ENCODE measurements at places on chromosomes 12 and 14. TPM values are rescaled to one million over a fixed set of nuclear protein-coding genes. Genes with fewer than 3 reads are reported as not detected.

TOMM20L gene
- not detected for total RNA-seq

NRIP2 gene
- 1.7 TPM for total RNA-seq

CLEC4D gene
- not detected for total RNA-seq

FCF1 gene
- total RNA-seq, result 20.0 TPM

ZNF384 gene
- 26.8 TPM for total RNA-seq

ETFBKMT gene
- total RNA-seq, result 2.6 TPM

LRRC10 gene
- not detected for total RNA-seq

GRCh38 chr12:65787056-65787865 lies 37.0 kb upstream of the HMGA2 start:
- no peak for DNase-seq

DNA sequence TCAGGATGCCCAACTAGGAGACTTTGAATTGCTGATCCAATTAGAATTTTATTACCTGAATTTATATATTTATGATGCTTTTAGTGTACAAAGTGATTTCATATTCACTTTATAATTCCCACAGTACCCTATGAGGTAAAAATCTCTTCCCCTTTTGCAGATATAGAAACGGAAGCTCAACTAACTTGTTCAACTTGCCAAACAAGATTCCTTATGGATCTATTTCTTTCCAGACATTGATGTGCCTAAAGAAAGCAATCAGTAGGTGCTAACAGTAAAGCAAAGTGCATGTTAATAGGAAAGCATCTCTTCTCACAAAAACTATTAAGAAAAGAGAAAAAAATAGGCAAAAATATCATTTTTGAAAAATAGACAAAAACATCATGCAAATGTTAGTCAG lies 65.9 kb upstream of the PPP1R12A start:
- DNase-seq, result no peak

GRCh38 chr14:41498959-41499358 lies 107.7 kb upstream of the LRFN5 start:
- no peak for DNase-seq

- DNase-seq, result peak; percentile 94
These were observed 3.4 kb upstream of the NXPH4 start for GRCh38 chr12:57213058-57213715.

GRCh38 chr12:131564845-131565244 lies 146.0 kb upstream of the SFSWAP start:
- DNase-seq, result no peak

GRCh38 chr12:121861636-121862254 lies 3.1 kb upstream of the HPD start:
- DNase-seq, result no peak

GRCh38 chr14:82855912-82856391 lies 1322.3 kb upstream of the SEL1L start:
- no peak for DNase-seq

DNA sequence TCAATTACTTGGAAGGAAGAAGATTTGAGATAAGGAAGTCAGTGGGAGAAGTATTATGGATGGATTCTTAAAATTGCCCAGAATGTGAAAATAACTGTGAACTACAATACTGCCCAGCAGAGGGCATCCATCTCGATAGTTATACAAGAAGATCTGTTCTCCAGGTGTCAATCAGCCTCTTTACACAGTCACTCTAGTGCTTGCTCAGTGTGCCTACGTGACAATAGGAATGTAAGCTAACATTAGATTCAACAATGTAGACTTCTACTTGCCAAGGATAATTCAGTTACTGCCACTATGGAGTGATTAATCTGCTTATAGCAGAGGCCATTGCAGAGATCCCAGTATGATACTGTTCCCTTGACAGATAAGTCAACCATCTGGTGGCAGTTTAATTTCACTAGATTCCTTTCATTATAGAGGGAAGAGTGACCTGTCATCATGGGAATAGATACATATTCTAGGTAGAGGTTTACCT lies 10.6 kb upstream of the MAP4K5 start:
- peak; percentile 65 for DNase-seq

DNA sequence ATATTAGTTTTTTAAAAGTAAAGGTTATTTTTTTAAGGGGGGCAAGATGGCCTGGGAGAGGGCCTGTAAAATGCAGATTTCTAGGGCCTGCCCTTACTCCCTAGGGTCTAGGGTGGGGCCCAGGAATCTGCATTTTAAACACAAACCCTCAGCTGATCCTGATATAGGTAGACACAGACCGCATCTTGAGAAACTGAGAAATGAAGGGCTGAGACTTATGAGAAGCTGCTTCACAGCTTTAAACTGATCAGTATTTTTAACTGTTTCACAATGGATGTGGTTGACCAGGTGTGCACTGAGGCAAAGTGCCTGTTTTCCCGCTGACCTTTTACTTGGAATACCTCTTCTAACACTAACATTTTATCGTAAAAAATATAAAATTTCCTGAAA lies 84.0 kb downstream of the CCDC88C start:
- no peak for DNase-seq

- no peak for DNase-seq
These were observed 10.0 kb upstream of the AMHR2 start for GRCh38 chr12:53413485-53414204.

DNA sequence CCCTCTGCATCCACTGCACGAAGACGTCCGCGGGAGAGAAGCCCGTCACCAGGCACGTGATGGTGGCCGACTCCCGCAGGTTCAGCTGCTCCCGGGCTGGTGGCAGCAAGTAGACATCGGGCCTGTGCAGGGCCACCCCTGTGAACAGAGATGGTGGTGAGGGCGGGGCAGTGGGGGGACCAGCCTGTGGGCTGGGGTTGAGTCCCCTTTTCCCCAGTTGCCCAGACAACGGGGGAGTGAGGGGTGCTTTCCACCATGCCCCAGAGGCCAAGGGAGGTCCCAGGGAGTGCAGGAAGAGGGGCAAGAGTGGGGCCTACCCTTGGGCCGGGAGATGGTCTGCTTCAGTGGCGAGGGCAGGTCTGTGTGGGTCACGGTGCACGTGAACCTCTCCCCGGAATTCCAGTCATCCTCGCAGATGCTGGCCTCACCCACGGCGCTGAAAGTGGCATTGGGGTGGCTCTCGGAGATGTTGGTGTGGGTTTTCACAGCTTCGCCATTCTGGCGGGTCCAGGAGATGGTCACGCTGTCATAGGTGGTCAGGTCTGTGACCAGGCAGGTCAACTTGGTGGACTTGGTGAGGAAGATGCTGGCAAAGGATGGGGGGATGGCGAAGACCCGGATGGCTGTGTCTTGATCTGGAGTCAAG lies 328.3 kb downstream of the TMEM121 start:
- no peak for DNase-seq

DNA sequence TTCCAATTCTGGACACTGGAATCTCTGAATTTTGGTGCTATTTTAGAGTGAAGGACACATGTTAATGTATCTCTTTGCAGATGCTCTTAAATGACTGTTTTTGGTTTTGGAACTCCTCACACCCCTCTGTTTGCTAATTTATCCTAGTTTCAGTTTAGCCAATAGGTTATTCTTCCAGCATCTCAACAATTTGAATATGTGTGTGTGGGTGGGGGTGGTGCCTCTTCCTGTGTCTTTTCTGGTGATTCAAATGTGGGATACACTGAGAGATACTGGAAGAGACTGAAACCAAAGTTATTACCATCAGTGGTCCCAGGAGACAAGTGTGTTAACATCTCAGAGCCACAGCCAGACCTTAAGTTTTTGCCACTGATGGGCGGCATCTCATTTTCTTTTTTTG lies 1317.4 kb upstream of the TMEM132C start:
- DNase-seq, result no peak

DNA sequence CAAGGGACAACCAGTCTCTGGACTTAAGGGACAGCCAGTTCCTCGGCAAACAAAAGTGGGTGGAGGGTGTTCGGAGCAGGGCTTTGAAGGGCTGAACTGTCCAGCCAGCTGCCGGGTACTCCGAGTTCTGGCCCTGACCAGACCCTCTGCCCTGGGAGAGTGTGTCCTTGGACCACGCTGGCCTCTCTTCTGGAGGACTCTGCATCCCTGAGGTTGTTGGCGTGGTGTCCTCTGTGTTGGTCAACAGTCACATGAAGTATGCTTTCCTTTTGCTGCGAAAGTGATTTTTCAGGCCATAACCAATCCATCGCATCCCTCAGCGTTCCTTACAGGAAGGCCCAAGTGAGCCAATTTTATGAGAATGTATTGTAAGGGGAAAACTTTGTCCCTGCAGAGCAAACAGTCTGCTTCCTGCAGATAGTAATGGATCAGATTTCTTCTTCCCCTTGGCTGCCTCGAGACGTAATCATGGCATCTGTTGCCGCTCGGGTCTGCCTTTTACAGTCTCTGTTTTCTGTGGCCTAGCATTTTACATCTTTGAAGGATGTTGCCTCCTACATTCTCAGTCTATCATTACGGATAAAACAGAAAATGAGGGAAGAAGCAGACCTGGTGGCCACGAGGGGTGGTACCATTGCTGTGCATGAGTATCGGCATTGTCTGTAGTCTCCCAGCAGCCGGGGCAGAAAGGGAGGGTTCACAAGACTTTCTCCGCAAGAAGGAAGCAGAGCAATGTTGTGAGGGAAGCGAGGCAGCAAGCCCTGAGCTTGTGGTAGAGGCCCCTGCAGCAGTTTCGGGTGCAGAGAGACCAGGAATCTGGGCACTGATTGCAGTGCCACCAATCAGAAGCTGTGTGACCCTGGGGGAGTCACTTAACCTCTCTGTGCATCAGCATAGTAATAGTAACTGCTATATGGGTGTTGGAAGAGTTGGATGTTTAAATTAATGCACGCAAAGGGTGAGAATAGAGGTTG lies 47.4 kb downstream of the SMIM41 start:
- no peak for DNase-seq

DNA sequence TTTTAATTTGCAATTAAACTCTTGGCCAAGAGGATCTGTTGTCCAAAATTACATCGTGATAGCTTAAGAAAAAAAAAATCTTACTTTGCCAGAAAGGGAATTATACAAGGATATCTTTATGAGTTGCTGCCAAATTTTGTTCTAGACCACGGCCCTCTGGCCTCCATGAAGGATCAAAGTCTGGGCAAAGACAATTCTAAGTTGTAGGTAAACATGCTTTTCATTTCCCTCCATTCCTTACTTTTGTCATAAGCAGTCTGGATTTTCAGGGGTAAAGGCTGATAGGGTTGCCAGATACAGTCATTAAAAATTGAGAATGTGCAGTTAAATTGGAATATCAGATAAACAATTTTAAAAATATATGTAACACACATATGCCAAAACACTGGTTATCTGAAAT lies 135.1 kb downstream of the MON2 start:
- DNase-seq, result no peak

DNA sequence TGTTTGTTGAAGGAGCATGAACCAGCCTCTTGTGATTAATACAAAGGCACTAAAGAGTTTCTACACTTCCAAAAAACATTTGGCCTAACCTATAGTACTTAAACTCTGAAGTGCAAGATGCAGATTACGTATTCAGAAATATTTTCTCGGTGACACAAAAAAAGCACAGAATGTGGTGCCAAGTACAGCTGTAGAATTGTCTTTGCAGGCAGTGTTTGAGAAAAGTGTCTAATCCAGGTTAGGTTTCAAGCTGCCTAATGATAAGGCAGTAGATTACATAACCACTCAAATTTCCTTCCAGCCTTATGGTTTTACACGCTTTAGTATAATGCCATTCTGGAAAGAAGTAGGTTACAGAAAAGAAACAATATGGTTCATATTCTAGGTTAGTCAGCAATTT lies 205.2 kb downstream of the KLHL28 start:
- DNase-seq, result no peak

- DNase-seq, result no peak
These were observed 6.0 kb upstream of the PCK2 start for GRCh38 chr14:24088095-24088494.

DNA sequence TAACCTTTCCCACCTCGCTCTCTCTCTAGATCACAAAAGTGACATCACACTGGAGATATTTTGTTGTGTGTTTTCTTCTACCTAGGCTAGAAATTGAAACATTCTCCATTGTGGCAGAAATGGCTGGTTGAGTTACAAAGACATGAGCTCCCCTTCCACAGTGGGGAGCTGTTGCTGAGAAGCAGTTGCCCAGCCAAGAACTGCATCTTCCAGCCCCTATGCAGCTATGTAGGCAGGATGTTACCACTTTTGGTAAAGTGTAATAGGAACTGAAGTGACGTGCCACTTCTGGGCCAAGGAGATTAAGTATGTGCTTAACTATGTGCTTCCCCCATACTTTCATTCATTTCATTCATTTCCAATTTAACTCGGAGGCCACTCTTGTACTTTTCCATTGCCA lies 138.7 kb upstream of the E2F7 start:
- no peak for DNase-seq

DNA sequence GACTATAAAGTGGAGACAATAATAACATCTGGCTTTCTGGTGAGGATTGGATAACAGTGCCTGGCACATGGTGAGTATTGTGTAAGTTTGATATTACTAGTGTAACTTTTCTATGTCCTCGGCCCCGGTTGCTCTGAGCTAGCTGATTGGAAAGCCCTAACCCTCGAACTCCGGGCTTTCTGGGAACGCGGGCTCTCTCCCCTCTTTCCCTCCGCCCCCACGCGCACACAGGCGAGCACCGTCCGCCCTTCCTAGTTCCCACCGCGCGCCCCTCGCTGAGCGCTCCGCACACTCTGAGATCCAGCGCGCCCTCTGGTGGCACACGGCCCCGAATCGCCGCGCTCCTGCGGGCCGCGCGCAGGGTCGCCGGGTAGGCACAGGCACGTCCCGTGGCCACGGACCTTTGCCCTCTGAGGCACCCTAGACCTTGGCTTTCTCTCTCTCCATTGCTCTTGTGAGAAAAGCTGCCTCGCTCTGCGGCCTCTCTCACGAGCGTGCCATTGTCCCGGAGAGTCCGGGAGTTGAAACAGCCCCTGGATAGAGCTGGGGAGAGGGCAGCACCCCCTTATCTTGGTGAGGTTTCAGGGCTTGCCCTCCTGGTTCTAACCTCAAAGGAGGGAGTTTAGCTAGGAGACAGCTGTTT lies 23.2 kb upstream of the ESRRB start:
- DNase-seq, result peak; percentile 27

DNA sequence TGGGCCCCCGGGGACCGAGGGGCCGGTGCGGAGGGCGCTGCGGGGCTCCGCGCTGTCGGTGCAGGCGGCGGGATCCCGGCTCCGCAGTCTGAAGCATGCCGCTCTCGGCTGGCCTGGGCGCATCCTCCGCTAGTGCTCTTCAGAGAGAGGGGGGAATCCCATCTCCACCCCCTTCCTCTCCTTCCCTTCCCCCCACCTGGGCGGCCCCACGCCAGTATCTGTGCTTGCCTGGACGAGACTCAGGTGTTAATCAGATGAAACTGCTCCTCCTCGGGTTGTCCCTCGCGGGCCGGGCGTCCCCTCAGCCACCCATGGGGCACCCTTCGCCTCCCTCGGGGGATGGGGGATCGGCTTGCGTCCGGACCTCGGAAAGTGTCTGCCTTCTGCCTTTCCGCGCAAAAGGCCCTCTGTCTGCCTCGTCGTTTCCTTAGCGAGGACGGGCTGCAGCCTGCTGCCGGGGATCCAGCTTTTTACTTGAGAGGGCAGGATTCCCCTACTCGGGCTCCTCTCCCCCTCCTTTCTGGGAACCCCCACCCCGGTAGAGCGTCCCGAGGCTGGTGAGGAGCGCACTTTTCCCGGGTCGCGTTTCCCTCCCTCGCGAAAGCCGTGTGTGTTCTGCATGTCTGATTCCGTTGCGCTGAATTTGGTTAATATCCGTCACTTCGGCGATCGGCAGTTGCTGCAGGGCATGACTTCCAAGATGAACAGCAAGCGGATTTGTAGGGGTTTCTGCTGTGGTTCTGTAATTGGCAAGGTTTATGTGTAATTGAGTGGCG lies 1.1 kb downstream of the GPHN start:
- peak; percentile 32 for DNase-seq
